ENCODE measurements at places on chromosomes 1 and 21.

- DNase-seq = peak; percentile 39
Measured at GRCh38 chr21:30340714-30341573, 3.5 kb upstream of the KRTAP27-1 start.

DNA sequence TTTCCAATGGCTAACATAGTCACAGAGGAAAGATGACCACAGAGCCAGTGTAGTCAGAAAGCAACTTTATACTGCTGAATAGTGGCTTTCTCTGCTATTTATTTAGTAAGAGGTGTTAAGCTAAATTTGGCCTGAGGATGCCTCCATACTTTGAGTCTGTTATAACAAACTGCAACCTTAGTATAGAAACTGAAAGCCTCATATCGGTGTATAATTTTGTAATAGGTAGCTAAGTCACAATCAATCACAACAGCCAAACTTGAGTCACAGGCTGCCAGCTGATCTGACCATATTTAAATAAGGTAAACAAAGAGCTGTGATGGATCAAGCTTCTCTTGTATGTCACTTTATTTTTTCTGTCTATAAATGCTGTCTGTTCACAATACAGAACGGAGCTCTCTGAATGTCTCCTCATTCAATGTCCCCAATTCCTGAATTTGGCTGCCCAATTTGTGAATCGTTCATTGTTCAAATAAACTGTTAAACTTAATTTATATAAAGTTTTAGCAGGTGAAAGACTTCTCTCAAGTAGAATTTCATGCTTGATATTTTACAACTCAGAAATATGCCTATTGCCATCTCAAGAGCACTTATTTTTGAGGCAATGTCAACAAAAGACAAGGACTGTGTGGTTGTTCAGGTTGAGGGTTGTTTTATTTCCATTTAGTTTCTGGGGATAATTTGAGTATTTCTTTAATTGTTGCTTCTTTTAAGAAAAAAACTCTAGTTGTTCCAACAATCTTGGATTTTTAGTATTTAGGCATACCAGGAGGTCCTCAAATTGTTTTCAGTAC, 339.7 kb upstream of the B3GALT2 start:
- no peak for DNase-seq

DNA sequence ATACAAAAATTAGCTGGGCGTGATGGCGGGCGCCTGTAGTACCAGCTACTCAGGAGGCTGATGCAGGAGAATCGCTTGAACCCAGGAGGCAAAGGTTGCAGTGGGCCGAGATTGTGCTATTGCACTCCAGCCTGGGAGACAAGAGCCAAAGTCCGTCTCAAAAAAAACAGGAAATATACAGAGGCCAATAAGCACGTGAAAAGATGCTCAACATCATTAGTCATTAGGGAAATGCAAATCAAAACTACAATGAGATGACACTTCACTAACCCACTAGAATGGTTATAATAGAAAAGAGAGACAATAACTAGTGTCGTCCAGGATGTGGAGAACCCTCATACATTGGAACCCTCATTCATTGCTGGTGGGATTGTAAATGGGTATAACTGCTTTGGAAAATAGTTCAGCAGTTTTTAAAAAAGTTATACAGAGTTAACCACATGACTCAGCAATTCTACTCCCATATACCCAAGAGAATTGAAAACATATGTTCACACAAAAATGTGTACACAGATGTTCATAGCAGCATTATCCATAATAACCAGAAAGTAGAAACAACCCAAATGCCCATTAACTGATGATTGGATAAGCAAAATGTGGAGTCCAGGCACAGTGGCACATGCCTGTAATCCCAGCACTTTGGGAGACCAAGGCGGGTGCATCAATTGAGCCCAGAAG, 6.4 kb upstream of the E2F2 start:
- DNase-seq = no peak

- DNase-seq = no peak
Measured at GRCh38 chr1:12434174-12434573, 183.8 kb downstream of the DHRS3 start.

DNA sequence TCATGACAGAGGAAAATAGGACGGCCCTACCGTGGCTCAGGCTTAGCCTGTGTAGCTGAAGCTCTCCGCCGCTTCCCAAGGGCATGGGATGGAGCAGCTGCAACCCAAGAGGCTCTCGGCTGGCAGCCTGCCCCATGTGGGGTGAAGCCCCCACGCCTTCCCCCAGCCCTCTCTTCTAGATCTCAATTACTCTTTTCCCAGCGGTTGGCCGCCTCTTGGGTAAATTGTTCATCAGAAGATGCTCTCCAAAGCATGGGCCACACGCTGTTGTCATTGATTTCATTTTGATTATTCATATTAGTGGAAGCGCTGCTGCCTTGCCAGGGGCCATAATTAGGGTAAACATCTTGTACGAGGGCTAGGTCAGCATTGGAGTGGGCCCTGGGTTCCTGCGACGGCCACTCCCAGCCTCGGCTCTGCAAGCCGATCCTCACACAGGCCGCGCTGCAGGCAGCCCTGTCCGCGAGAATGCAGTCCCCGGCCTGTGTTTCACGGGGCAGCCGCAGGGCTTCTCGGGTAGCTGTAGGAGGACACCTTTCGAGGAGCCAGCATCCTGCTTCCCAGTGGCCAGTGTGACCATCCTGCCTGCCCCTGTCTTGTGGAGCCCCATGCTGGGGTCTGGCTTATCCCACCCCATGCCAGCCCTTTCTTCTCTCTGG, 114.4 kb upstream of the VAMP3 start:
- DNase-seq = no peak

DNA sequence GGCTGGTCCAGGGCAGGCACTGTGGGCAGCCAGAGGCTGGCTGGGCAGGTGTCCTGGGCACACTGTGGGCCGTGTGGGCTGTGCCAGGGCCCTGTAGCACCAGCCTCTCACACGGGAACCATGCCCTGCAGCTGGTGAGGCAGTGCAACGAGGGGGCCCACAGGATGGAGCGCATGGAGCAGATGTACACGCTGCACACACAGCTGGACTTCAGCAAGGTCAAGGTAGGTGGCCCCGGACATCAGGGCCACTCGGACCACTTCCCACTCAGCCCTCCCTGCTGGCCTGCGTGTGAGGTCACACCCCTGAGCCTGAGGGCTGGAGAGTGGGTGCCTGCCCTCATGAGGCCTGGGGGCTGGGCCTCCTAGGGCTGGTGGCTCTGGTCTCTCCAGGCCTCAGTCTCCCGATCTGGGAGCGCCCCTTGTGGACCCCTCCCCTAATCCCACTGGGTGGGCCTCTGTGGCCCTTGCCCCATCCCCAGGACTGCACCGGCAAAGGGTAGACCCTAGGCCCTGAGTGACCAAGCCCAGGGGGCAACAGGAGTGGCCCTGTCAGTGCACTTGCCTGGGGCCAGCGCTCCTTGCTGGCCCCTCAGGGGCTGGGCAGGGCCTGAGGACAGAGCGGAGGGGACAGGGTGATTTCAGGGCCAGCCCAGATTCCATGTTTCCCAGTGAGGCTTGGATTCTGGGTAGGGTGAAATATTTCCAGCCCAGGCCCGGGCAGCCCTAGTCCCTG, 21.5 kb downstream of the ARHGEF16 start:
- no peak for DNase-seq

DNA sequence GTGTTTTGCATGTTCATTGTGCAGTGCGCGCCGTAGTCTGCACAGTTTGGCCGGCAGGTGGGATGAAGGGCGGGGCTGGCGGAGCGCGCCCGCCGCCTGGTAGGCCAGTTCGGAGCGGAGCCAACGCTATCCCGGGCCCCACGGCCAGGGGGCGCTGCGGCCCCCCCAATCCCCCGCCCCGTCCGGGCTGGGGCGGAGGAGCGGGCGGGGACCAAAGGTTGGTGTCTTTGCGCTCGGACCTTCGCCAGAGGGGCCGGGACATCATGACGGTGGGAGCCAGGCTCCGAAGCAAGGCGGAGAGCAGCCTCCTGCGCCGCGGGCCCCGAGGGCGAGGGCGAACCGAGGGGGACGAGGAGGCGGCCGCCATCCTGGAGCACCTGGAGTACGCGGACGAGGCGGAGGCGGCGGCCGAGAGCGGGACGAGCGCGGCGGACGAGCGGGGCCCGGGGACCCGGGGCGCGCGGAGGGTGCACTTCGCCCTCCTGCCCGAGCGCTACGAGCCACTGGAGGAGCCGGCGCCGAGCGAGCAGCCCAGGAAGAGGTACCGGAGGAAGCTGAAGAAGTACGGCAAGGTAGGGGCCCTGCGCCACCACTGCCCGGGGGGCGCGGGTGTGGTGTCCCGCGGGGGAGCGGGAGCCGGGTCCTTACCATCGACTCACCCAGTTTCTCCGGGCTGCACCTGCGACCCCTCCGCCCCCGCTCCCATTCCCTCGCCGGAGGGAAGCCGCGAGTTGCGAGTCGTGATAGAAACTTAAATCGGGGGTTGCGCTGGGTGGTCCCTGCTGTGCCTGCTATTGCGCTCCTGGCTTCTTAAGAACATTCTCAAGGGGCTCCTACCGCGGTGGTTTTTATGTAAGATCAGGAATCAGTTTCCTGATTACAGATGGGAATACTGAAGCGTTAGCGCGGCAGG, at the start of gene C1orf115:
Gene C1orf115, plus strand, starts transcription at position 224 of the 913 bp plus-strand sequence. Its CDS starts 40 bp downstream, at position 264.
- DNase-seq = peak; percentile 33
